ENCODE measurements at places on chromosomes 16 and 17.

- no peak for DNase-seq
Measured at GRCh38 chr16:84689111-84689510, 10.7 kb upstream of the USP10 start.

- DNase-seq = no peak
Measured at GRCh38 chr17:30296499-30297080, 4.8 kb upstream of the BLMH start.

DNA sequence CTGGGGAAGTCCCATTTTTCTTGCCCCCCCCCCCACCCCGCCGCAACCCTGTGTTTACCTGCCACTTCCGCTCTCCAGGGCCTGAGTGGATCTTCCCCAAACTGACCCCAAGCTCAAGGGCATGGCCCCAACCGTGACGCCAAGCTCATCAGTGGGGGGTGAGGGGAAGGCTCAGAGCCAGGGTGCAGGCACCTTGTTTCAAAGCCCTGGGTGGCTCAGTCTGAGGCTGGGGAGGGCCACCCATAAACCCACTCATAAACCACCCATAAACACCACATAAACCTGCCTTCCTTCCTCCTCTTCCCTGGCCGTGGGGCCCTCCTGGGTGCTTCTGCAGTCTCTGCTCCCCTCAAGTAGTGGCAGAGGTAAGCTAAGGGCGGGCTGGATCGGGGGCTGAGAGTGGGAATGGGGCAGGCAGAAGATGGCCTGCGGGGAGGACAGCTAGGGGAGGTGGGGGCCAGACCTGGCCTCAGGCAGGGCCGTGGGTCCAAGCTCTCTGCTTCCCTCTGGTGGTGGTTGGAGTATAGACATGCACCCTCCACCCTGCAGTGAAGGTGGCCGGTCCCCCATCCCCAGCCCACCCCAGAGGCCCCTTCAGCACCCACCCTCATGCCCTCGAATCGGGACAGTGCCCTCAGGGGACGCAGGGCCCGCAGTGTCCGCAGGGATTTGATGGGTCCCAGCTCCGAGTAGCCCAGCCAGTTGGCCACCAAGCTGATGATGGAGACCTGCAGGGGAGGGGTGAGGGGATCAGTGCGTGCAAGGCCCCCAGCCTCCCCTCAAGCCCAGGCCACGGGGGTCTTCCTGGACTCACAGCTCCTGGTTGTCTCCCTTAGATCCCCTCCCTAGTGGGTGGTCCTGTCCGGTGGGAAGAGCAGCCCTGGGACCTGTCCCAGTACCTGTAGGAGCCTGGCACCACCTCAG lies 14.6 kb upstream of the CD79B start:
- DNase-seq = no peak

GRCh38 chr17:4319221-4319620 lies 47.3 kb downstream of the UBE2G1 start:
- DNase-seq = no peak

- DNase-seq = no peak
Measured at GRCh38 chr17:41369713-41370112, at the start of gene KRT33B. KRT33B (minus strand) TSS chr17:41369813; CDS start chr17:41369750, 63 bp downstream.

- DNase-seq = no peak
Measured at GRCh38 chr17:71337938-71338337, 782.9 kb upstream of the SOX9 start.

- peak; percentile 95 for DNase-seq
Measured at GRCh38 chr17:81871387-81872230, 472 bp upstream of the ARHGDIA start.

GRCh38 chr16:80158766-80159165 lies 382.0 kb upstream of the DYNLRB2 start:
- no peak for DNase-seq

- DNase-seq = peak; percentile 87
Measured at GRCh38 chr17:50151937-50152547, 1.6 kb upstream of the PPP1R9B start.

All from right atrium auricular region (tissue), 2 donors.